Hematopoietic multipotent progenitor cell treated with erythropoietin and hydrocortisone succinate and interleukin-3 and kit ligand, for 15 days (in vitro differentiated cells): ENCODE measurements at places on chromosomes 6 and 20.

DNA sequence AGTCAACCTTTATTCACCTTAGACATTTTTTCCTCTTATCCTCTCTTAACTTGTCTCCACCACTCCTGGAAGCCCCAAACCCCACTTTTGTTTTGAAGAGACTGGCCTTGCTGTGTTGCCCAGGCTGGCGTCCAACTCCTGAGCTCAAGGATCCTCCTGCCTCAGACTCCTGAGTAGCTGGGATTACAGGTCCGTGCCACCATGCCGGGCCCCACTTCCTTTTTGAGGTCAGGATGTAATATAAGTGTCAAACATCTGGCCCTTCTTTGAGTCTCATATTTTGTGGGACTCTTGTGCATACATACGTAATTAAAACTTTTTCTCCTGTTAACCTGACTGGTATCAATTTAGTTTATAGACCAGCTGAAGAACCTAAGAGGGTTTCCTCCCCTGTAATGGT is 1.4 kb upstream of the CDK19 start:
- no peak for DNase-seq

GRCh38 chr20:49928411-49929141 is 7.6 kb upstream of the RNF114 start:
- peak; percentile 82 for DNase-seq

- DNase-seq, result no peak
These were observed 1.5 kb downstream of the NDUFAF5 start for GRCh38 chr20:13786143-13786828.

GRCh38 chr6:137016356-137016755 is 28.4 kb downstream of the IL20RA start:
- no peak for DNase-seq

DNA sequence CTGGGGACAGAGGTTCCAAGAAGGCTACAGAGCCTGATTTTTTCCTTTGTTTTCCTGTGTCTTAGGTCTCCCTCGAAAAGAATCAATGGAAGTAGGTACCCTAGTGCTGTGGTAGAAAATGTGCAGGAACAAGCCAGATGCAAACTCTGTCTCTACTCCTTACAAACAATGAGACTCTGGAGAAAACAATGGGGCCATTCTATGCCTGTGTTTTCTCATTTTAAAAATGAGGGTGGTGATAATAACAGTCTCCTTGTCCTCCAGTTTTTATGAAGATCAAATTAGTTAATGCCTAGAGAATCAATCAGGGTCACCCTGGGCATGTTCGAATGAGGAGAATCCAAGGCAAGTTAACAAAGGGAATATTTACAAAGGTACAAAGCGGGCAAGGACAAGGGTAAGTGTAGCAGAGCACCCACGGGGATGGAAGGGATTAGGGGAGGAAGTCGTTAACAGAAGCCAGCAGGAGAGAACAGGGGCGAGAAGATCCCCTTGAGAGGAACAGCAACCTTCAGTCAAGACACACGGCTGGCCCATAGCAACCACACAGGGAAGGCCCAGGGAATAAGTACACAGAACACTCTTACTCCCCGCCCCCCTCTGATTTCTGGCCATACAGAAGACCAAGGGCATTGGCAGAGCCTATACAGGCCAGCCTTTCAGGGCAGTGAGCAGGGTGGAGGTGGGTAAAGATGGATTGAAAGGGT is 342.8 kb downstream of the PTPRT start:
- no peak for DNase-seq

DNA sequence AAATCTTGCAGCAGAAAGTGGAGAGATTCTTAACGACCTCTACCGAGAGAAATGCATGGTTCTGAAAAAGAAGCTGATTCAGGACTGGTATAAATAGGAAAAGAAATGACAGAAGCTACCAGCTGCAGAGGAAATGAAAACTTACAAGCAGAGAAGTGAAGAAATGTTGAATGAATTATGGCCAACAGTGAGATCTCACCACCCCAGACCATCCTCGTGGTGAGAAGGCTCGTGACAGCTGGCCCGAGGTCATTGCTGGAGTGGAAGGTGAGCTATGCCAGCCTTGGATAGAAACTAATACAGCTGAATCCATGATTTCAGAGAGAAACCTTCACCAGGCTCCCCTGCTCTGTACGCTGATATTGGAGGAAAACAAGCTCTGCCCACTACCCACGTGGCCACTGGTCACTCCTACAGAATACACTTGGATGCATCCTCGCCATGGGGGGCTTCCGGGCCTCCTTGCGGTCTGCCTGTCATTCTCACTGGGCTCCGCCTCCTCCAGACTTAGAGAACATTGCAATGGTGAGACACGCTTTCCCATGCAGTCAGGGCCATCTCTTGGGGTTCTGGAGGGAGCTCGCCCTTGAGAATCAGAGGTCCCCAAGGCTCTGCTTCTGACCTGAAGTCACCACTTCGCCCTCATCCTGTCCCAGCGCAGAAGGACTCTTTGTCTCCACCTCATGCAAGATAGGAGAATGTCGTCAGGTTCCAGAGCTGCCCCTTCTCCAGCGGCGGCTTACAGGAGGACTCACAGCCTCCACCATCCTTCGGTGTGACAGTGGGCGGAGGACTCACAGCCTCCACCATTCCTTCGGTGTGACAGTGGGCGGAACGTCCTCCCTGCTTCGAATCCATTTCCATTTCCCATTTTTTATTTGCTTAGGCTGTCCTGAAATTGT is 10.6 kb upstream of the TUBB2B start:
- DNase-seq, result no peak

DNA sequence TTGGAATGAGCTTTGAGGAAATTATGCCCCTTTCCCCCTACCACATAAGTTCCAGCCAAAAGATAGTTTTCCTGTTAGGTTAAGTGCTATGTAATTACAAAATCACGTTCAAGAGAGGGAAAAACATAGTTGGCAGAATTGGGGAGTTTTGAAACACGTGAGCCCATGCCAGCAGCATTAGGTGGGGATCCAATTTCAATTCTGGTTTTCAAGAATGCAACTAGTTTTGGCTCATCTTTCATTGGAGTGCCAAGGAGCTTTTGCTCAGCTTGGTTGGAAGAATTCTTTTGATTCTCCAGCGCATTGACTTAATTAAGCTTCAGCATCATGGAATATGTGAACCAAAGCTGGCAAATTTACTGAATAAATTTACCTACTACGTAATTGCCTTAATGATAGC is 95.9 kb downstream of the SAMD5 start:
- no peak for DNase-seq

GRCh38 chr20:7792150-7792869 is 147.9 kb downstream of the HAO1 start:
- no peak for DNase-seq

GRCh38 chr20:47821481-47822100 is 36.3 kb upstream of the SULF2 start:
- DNase-seq, result no peak

DNA sequence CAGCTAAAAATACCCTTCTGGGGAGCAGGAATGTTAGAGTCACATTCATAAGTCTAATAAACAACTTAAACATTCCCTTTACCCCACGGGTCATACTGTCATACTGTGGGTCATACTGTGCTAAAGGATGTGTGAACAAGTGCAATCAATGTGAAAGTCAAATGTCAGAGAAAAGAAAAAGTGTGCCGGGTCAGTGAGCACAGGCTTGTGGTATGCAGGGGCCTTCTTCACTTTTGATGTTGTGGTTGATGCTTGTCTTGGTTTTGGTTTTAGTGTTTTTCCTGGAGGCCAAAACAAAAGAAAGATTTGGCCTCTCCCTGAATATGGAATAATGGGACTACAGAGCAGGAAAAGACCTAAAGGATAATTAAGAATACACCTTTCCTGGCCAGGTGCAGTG is 267.9 kb upstream of the PLN start:
- DNase-seq, result no peak

- no peak for DNase-seq
These were observed 643.7 kb downstream of the UTRN start for GRCh38 chr6:144928847-144929246.

DNA sequence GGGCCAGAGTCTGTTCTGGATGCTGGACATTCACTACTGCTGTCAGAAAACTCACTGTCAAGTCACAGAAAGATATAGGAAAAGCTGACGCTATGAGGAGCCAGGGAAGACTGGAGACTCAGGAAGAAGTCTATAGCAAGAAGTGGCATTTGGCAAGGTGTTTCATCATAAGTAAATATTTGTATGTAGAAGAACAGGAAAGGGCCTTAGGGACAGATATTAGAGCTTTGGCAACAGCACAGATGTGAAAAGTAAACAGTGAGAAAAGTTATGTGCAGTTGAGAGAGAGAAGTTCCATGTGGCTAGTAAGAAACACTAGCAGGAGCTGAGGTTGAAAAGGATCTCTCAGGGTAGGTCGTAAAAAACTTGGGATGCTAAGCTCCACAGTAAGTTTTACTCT is 868.9 kb downstream of the PHF3 start:
- no peak for DNase-seq

GRCh38 chr6:36912586-36912985 is 26.8 kb downstream of the C6orf89 start:
- no peak for DNase-seq

DNA sequence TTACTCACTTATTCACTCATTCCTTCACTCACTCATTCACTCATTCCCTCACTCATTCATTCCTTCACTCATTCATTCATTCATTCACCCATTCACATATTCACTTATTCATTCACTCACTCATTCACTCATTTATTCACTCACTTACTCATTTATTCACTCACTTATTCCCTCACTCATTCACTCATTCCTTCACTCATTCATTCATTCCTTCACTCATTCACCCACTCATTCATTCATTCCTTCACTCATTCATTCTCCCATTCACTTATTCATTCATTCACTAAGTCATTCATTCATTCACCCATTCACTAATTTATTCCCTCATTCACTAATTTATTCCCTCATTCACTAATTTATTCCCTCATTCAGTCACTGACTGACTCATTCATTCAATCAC is 127.6 kb downstream of the EDN3 start:
- no peak for DNase-seq

- DNase-seq, result no peak
These were observed 134.3 kb upstream of the B3GAT2 start for GRCh38 chr6:71091167-71091566.

DNA sequence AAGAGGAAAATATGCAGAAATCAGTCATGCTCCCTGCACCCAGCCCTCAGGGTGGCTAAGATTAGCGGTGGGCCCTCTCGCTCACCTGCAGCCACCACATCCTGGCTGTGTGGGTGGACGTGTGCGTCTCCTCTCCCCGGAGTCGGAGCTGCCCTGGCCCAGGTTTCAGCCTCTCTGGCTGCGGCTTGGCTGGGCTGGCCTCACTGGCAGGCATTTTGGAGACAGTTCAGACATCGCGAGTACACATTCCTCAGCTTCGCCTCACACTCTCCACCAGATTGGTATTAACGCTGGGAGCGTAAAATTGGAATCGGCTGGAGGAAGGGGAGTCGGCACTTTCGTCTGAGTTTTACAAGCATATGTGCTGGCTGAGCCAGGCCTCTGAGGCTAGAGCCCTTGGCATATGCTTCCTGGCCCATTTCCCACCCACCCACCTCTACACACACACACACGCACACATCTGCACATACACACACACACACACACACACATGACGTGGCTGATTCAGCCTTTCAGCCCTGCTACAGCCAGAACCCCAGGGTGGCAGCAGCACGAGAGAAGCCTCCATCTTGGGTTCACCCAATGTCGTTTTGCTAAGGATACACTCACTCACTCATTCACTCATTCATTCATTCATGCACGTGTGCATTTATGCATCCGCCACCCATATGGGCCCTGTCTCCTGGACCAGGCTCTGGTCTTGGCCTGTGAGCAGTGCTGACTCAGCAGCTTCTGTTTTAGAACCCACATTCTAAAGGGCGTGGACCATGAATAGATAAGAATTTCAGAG is 42.9 kb downstream of the BCAS4 start:
- DNase-seq, result peak; percentile 68

DNA sequence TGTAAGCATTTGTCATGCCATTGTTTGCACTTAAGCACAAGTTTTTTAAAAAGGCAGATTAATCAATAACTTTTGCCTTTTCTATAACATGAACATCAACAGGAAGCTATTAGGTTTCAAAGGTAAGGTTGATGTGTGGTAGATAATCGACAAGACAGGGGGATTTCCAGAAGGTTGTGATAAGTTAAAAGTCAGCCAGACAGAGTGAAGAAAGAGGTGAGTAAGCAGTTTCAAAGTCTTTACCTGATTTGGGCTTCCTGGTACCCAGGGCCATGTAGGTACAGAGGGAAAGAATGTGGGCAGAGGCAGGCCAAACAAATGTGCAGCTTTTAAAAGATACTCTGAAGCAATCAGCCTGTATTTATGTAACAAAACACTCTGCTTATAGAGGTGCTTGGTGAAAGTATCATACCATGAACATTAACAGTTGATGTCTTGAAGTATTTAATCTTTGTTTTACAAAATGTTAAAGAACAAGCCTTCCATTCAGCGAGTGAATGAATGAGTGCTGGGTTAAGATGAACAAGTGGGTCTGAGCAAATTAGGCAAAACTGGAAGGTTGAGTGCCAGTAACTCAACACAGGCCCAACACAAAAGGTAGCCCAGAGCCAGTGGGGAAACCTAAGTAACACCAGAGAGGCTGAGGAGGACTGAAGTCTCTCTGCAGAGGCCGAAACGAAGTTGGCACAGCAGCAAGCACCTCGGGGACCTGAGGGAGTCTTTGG is 60.2 kb downstream of the LRRC1 start:
- DNase-seq, result no peak

- DNase-seq, result no peak
These were observed 76.3 kb downstream of the MTFR2 start for GRCh38 chr6:136173519-136174507.

DNA sequence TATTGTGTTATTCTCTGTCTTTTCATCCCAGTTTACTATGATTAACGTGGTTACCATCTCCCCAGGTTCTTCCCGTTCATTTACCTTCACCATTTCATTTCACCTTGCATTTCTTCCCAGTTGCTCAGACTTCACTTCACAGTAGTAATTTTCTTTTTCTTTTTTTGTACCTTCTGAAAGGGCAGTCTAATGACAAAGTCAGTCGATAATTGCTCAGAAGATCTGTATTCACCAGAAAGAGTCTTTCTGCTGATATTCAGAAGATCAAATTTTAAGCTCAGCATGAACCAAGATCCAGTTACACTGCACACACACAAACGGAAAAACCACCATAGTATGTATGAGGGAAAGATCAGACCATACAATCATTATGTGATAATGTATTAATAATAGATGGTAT is 265.5 kb downstream of the ADGB start:
- no peak for DNase-seq
